ENCODE measurements at places on chromosomes 16 and 17.

- DNase-seq: no peak
Measured at GRCh38 chr17:79657036-79657435, 46.2 kb upstream of the RBFOX3 start.

GRCh38 chr16:4313563-4314531 is 2.0 kb upstream of the GLIS2 start:
- no peak for DNase-seq

- no peak for DNase-seq
Measured at GRCh38 chr17:46910179-46910927, 12.6 kb upstream of the GOSR2 start.

- no peak for DNase-seq
Measured at GRCh38 chr16:19645557-19645981, 72.5 kb downstream of the KNOP1 start.

GRCh38 chr17:65222214-65222738 is 85.1 kb downstream of the RGS9 start:
- no peak for DNase-seq

DNA sequence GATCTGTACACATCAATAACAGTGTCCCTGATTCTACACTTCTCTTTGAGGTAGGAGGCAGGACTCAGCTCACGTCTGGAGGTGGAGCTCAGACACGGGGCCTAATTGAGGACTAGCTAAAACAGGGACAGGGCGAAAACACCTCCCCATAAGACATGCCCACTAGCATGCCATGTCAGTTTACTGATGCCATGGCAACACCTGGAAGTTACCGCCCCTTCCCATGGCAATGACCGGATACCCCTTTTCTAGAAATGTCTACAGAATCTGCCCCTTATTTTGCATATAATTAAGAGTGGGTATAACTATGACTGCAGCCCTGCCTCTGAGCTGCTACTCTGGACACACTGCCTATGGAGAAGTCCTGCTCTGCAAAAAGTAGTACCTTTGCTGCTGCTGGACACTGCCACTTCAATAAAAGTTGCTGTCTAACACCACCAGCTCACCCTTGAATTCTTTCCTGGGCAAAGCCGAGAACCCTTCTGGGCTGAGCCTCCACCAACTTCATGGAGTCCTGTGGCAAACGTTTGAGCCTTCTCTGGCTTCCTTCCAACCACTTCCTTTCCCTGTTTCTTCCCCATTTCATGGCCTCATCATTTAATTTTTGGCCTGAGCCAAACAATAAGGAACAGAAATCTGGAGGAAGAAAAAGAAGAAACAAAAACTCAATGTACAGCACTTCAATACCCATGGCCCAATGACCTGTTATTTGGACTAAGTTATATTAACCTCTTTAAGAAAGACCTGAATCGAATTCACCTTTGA is 21.0 kb downstream of the PHB1 start:
- DNase-seq: no peak

DNA sequence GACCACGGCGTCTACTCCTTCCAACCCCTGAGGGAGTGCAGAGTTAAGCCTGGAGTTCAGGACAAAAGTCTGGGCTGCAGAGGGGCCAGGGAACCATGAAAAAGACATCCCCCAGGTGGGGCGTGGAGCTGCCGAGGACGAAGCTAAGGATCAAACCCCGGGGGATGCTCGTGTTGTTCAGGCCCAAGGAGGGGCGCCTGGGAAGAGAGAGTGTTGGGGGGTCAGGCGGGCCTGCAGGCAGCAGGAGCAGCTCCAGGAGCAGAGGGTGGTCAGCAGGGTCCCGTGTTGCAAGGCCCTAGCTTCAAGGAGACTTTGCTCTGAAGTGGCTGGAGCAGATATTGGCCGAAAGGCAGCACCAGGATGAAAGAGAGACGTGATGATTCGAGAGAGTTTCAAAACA is 26.7 kb downstream of the NECAB2 start:
- DNase-seq: no peak

DNA sequence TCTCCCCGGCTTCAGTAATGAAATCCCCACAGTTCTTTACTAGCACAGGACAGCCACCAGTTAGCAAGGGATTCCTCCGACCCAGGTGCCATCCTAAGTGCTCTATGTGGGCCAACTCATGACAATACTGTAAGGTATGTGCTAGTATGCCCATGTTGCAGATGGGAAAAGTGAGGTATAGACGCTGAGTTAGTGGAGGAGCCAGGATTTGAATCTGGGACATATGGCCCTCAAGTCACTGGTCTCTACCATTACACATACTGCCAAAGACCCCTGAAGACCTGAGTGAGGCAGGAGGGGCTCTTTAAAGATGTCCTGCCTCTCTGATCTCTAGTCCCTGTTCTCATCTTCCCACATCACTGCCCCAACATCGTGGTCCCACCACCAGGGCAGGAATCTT is 36.2 kb upstream of the MRPS23 start:
- DNase-seq: no peak

GRCh38 chr16:27822996-27823395 is 240.5 kb downstream of the GSG1L start:
- DNase-seq: no peak

DNA sequence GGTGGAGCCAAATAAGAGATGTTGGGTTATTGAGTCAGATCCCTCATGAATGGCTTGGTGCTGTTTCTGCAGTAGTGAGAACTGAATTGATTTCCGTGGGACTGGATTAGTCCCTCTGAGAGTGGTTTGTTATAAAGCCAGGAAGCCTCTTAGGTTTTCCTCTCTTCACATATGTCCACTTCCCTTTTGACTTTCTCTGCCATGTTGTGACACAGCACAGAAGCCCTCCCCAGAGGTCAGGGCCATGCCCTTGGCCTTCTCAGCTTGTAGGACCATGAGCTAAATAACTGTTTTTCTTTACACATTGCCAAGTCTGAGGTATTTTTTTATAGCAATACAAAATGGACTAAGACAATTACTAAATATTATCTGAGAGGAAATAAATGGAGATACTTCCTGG is 10.3 kb upstream of the HAPSTR1 start:
- no peak for DNase-seq

- no peak for DNase-seq
Measured at GRCh38 chr16:9913604-9914326, 268.5 kb downstream of the GRIN2A start.

GRCh38 chr17:71003736-71004135 is 834.4 kb downstream of the KCNJ2 start:
- no peak for DNase-seq

GRCh38 chr16:68469796-68470460 is 21.6 kb upstream of the SMPD3 start:
- no peak for DNase-seq

DNA sequence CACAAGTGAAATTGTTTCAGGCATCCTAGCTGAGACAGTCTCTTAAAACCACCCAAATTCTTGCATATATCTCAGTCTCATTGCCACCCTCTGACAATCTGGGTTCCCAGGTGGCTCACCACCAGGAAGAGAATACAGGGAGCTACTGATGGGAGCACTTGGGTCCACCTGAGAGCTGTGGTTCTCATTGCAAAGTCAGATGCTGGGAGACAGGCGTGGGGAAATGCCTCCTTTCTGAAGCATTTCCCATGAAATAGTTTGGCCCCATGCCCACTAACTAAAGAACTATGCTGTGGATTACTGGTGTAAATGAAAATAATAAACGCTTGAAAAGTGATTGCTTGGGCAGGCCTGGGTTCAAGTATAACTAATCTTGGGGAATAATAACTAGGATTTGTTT is 70.3 kb downstream of the CMC2 start:
- no peak for DNase-seq
